ENCODE measurements at places on chromosomes 1 and 21.
A peak's percentile ranks its signal among the peaks of the same experiment; 100 is the strongest.

DNA sequence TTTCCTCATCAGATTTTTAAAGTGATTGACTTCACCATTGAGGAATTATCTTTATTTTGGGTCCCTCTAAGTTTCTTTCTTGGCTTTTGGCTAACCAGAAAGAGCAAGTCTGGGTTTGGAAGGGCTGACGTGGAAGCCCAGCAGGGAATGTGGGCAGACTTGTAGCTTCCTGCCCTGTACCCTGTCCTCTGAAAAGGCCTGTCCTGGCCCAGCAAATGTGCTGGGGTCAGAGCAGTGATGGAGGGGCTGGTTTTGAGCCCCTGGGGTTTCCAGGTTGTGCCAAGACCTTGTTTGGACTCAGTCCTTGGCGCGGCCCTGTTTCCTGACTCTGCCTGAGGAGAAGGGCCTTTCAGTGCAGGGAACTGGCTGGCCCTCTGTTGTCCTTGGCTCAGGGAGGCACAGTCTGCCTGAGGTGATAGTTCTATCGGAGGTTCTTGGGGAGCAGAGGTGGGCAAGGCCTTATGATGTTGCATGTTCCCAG, 72.1 kb downstream of the UCK2 start:
- DNase-seq: no peak

DNA sequence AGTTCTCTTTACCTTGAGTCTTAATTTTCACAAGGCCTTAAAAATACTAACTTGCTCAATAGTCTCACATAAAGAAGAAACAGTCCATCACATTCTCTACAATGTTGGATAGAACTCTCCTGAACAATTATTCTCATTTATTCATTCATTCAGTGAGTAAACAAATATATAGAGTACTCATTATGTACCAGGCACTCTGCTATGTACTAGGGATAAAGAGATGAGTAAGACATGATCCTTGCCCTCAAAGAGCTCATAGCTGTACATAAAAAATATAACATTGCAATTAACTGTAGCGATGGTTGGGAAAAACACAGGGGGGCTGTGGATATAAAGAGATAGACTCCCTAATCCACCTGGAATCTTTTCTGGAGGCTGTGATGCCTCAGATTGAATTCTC, 586.9 kb upstream of the BEND5 start:
- no peak for DNase-seq

DNA sequence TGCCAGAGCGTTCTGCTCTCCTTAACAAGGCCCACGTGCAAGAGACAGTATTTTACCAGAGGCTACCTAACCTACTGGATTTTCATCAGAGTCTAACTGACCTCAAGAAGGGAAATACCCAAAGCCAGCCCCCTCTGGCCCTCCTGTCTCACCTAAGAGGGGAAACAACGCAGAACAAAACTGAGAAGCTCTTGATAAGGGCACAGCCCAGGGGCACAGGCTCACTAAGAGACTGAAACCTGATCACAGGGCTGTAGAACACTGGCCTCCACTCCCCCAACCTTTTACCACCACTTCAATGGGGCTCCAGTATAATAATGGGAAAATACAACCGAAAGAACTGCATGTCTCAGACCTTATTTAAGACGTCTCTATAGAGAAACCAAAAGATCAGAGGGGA, 449.5 kb upstream of the CAMK1G start:
- DNase-seq: no peak

DNA sequence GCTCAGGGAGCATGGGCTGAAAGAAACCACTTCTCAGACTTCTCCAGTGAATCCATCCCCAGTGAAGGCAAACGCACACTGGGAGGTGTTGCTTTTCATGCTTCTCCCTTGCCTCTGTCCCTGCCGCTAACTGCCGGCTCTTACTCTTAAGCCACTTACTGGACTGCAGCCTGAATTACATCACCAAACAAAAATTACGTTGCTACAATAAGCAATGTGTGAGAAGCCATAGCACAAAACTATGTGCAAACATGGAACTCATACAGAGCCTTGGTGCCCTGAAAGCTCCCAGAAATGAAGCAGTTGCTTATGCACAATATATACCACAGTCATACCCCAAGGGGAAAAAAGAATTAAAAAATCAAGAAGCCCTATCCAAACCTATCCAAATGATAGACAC, 375.2 kb downstream of the KCNH1 start:
- DNase-seq: no peak

DNA sequence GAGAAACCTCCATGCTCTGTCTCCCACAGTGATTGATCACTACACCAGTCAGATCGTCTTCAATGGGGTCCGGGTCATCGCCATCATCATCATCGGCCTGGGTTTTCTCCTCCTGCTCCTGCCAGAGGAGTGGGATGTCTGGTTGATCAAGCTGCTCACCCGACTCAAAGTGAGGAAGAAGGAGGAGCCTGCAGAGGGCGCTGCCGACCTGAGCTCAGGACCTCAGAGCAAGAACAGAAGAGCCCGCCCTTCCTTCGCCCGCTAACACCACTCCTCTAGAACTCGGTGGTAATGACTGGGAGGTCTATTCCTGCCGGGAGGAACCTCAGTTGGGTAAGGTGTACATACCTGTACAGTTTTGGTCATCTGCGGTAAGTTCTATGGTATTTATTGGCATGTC, 50.3 kb upstream of the COA6 start:
- DNase-seq: peak; percentile 32

- peak; percentile 84 for DNase-seq
Observed at GRCh38 chr1:1200876-1201810, 5.2 kb downstream of the TNFRSF18 start.

- DNase-seq: no peak
Observed at GRCh38 chr1:224592636-224593582, 23.2 kb upstream of the CNIH3 start.

- DNase-seq: no peak
Observed at GRCh38 chr1:163970699-163971098, 588.3 kb upstream of the PBX1 start.

DNA sequence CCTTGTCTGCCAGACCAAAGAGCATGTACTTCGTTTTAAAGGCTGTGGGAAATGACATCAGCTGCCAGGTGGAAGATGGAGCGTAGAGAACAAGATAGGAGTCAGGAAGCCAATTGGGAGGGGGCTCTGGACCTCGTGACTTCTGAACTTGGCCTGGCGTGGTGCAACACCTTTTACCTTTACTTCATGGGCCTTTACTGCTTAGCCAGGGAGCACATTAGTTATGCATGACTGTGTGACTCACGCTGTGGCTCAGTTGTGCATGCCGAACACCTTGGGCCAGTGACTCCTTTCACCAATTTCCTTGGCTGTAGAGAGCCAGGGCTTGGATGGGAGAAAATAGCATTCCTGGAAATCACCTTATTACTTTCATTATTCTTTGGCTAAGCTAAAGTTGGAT, 7.2 kb downstream of the XCL1 start:
- no peak for DNase-seq

DNA sequence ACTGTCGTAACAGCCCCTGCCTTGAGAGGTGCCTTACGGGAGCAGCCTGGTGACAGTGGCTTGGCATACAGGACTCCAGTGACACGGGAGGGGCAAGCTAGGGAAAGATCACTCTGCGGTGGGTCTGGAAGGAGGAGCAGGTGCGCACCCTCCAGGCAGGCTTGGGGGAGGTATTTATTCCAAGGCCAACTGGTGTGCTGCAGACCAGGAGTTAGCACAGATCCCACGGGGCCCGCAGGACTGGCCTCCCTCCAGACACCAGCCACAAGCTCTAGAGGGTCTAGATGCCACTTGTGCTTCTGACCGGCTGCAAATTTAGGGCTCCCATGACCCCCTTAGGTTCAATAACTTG, 22.1 kb downstream of the PSEN2 start:
- DNase-seq: no peak

DNA sequence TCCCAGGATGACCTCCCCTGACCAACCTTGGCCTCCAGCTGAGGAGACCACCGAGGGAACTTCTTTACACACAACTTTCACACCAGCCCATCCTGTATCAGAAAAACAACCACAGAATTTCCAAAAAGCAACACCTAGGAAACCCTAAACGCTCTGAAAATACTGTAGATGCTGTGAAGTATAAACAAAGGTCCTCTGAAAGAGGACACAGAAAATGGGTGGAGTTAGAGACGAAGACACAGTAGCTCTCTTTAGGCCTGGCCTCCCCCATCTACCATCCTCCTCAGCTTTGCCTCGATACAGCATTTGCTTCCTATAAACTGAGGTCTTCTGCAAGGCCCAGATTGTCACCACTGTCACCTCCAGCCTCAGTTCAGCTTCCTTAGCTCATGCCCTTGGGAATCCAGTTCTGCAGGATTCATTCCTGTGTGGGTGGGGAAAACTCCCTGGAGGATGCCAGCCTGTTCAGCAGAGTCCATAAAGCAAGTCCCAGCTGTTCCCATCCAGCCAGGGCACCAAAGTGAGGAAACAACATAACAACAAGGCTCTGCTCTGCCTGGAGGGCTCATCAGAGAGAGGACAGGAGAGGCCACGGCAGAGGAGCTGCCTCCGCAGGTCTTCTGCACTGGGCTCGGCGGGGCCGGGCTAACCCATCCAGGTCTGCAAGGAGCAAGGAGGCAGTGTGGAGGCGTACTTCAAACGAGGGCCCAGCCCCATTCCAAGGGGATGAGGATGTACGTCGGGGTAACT, 15.0 kb downstream of the PIK3C2B start:
- DNase-seq: no peak

- DNase-seq: no peak
Observed at GRCh38 chr1:51336004-51336403, 5.6 kb upstream of the TTC39A start.

DNA sequence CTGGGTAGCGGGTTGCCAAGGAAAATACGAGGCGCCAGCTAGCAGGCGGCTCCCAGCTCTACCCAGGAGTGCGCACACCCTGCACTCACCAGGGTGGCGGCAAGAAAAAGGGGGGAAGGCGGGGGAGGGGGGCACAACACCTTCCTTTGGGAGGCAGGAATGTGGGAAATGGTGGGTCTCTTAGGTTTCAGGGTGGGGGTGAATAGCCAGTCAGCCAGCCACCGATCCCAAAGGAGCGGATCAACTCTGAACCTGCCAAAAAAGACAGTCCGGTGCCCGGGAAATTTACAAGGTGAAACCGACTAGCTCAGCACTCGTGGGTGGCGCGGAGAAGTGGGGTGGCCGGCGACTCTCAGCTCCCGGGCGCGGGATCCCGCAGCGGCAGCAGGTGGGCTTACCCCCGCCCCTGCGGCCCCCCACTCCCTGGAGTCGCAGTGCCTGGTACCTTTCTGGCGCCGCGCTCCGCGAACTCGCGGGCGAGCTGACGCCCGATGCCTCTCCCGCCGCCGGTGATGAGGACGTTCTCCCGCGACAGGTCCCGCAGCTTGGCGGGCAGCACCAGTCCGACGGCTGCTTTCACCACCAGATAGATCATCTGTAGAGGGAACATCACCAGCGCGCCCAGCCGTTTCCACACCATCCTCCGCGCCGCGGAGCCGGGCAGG, 1.2 kb downstream of the DHRS3 start:
- no peak for DNase-seq

- DNase-seq: no peak
Observed at GRCh38 chr1:164565357-164565756, 6.4 kb downstream of the PBX1 start.

GRCh38 chr1:177950506-177950905, 19.4 kb downstream of the SEC16B start:
- DNase-seq: no peak

DNA sequence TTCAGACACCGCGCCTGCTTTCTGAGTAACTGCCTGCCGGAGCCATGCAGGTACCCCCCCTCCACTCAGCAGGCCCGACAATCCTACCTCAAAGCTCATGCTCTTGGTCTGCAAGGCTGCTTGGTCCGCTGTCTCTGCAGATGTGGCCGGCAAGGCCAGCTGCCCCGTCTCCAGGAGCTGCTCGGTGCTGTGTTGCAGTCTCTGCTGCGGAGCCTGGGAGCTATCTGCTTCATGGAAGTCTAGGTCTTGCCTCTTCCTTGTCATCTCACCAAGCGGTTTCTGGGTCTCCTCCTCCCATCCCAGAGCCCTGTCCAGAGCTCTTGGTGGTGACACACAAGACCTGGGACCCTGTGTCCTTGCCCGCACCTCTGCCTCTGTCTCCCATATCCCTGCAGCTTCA, 24.0 kb upstream of the GNPAT start:
- DNase-seq: no peak

GRCh38 chr1:200380589-200381021, 29.2 kb downstream of the ZNF281 start:
- no peak for DNase-seq
